ENCODE measurements at places on chromosomes 5 and 9.

- DNase-seq, result no peak
These were observed 10.2 kb upstream of the NFIB start for GRCh38 chr9:14323985-14324650.

DNA sequence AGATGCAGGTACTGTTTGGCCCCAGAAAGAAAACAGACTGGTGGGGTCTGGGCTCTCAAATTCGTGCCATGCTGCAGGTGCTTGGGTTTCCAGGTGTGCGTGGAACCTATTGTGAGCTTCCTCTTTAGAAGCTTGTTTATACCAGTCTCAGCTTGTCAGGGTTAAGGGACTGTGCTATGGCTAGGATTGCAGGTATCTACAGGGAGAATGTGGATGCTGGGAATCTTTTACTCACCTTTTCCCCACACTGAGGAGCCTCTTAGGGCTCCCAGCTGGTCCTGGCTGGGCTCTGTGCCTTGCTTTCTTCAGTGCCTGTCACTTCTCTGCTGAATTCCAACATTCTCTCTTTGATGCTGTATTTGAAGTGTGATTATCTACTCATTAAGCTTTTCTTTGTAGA is 111.8 kb downstream of the WDR70 start:
- no peak for DNase-seq

DNA sequence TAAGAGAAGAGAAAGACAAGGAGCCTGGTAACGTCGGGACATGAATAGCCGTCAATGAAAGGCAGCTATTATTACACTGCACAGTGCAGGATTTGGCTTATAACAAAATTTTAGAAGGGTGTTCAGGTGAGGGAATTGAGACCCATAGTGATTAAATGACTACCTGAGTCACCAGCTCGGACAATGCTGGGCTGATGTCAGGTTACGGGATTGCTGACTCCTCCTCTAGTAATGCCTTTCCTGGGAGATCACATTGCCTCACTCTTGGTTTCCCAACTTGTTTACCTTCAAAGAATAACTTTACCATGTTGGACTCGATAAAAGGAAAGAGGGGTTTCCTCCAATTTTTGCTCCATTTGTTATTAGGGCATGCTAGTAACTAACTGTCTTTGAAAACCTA is 132.6 kb downstream of the GHR start:
- DNase-seq, result no peak

DNA sequence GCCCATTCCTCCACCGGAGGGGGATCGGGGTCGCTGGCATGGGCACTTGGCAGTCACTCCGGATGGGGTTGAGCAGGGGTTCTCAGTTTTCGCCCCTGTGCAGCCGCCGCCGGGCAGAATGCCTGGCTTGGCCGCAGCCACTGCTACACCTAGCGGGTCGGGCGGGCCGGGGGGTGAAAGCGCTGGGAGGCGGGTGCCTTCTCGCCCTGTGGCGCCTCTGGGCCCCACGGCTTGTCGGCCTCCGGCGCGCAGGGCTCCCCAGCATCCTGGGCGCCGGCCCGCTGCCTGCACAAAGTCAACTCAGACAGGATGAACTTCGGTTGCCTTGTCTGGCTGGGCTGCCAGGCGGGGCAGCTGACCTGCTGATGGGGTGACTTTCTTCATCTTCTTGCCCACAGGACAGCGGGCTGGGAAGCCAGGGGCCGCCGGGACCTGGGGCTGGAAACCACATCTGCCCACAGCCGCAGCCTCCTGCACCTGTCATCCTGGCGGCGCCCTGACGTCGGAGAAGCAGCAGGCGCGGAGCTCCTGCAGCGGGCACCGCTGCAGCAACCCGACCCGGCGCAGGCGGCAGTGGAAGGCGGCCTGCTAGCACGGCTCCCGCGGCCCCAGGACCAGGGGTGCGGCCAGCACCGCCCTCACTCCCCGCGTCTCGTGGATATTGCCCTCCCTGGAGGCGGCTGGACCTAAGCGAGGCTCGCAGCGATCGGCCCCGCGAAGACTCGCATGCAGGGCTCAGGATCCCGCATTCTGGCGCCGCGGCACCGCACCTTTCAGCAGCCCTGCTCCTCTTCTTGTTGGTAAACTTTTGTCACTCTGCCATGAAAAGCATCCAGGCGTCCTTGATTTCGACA is 1.3 kb upstream of the ANKRD18A start:
- DNase-seq, result no peak

DNA sequence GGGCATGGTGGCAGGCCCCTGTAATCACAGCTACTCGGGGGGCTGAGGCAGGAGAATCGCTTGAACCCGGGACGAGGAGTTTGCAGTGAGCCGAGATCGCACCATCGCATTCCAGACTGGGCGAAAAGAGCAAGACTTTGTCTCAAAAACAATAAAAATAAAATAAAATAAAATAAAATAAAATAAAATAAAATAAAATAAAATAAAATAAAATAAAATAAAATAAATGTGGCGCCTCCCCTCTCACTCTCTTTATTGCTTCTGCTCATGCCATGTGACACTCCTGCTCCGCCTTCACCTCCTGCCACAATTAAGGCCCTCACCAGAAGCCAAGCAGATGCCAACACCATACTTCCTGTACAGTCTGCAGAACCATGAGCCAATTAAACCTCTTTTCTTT is 3.8 kb upstream of the SHC3 start:
- no peak for DNase-seq

DNA sequence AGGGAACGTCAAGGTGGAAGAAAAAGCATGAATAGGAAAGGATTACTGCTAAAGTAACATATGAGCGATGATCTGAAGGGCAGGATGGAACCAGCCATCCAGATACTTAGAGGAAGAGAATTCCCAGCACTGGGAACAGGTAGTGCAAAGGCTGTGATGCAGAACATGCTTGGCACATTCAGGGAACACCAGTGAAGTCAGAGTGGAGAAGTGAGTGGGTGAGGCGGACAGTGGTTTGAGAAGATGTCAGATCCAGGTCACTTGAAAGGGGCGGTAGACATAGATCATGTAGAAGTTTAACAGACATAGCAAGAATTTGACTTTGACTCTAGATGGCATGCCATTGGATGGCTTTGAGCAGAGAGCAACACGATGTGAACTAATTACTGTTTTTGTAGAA is 374.2 kb downstream of the PDE4D start:
- DNase-seq, result no peak

DNA sequence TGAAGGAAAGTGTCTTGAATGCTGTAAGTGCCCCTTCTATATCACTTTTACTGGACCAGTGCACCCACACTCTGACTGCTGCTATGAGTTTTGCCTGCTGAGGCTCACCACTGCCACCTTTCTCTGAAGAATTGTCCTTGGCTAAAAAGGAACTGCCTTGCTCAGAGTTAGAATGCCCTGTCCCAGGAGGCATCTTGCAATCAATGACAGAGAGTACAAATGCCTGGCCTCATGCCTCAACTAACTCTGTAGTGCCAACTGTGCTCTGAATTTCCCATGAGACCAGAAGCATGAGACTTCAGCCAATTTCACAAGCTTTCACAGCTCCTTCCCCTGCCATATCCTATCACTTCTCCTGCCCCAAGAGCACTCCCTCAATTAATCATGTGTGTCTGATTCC is 569.7 kb downstream of the ZNF608 start:
- no peak for DNase-seq

- no peak for DNase-seq
These were observed 649 bp downstream of the STK10 start for GRCh38 chr5:172187118-172188032.

GRCh38 chr5:113788141-113788655 is 274.7 kb downstream of the YTHDC2 start:
- DNase-seq, result no peak

- no peak for DNase-seq
These were observed 5.8 kb downstream of the UHRF2 start for GRCh38 chr9:6418764-6419163.

- no peak for DNase-seq
These were observed 198.9 kb downstream of the TAF11L14 start for GRCh38 chr5:17832949-17833745.

DNA sequence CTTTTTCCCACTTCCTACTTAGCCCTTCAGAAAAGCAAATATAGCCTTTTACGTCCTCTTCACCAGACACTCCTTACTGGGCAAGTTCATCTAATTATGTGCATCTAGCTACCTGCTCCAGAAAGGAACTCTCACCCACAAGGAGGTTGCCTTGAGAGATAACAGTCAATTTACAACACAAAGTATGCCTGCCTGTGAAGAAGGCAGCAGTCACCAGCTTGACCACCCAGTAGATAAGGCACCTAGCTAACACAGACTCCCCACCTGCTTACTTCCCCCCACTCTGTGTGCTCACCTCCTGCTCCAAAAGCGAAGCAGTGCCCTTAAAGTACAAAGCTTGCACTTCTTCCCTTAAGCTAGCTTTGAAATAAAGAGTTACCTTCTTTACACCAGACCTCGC is 111.7 kb upstream of the MRPS30 start:
- no peak for DNase-seq

GRCh38 chr9:133826289-133827085 is 88.3 kb upstream of the SARDH start:
- no peak for DNase-seq

GRCh38 chr5:167447466-167448375 is 843.7 kb upstream of the WWC1 start:
- DNase-seq, result no peak

All from retinal pigment epithelial cell (primary cell).